Stimulated activated CD4-positive, alpha-beta T cell treated with anti-CD3 and anti-CD28 coated beads, Interleukin-12 subunit alpha, Interleukin-12 subunit beta, amount 100 ng/mL, for 4 hours (primary cell): ENCODE measurements at places on chromosomes 3 and 15.

DNA sequence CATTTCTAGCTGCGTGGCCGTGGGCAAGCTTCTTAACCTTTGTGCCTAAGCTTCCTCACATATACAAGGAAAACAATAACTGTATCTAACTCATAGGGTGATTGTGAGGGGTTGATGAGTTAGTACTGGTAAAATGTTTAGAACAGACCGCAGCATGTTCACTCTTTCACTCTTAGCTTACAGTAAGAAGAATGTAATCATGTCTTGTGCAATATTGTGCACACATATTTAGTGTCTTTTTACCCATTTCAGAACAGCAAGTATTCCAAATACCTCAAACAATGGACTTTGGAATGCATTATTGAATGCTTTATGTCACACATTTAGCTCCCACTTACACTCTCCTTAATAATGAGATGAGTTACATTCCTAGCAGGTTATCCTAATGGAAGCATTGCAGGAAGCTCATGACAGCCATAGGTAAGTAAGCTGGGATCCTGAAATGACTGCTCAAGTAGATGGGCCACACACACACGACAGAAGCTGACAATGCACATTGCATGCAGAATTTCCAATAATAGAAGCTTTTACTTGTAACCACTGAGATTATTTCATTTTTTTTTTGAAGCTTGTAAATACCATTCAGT lies 468.9 kb upstream of the WNT5A start:
- DNase-seq, result no peak

- peak; percentile 11 for DNase-seq
These were observed at the start of gene CORO2B for GRCh38 chr15:68578980-68579935. Gene CORO2B (plus strand): TSS chr15:68578993. CDS start chr15:68579263, 270 bp downstream.

DNA sequence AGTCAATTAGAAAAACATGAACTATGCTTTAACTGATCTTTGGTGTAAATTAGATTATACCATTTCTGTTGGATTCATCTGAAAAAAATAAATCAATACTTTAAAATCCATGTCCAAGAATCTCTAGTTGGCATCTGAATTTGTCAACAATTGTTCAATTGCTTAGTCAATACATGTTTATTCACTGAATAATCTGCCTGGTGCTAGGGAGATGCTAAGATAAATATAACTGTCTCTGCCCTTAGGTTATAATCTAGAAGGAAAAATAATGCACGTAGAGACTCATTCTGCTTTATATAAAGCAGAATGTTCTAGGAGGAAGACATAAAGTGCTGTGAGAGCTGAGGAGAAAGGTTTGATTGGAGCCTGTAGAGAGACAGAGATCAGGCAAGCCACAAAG lies 537.2 kb upstream of the IL12A start:
- no peak for DNase-seq

GRCh38 chr3:124207077-124207476 lies 215.2 kb upstream of the ROPN1 start:
- DNase-seq, result no peak

DNA sequence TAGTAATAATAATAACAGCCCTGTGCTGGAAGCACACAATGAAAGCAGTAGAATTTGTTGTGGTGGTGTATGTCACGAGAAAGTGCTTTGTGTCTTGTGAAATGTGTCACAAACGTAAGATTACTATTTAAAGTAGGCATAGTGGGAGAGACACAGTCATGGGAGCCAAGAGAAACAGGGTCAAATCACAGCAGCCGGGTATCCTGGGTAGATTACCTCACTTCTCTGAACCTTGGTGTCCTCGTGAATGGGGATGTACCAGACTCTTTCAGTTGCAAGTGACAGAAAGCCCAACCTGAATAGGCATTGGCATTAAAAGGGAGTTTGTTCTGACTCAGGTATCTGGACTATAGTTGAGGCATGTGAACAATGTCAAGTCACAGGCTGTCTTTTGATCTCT lies 29.1 kb upstream of the SRGAP3 start:
- no peak for DNase-seq

- DNase-seq, result no peak
These were observed 668.8 kb upstream of the ADAMTS9 start for GRCh38 chr3:65356331-65357248.

DNA sequence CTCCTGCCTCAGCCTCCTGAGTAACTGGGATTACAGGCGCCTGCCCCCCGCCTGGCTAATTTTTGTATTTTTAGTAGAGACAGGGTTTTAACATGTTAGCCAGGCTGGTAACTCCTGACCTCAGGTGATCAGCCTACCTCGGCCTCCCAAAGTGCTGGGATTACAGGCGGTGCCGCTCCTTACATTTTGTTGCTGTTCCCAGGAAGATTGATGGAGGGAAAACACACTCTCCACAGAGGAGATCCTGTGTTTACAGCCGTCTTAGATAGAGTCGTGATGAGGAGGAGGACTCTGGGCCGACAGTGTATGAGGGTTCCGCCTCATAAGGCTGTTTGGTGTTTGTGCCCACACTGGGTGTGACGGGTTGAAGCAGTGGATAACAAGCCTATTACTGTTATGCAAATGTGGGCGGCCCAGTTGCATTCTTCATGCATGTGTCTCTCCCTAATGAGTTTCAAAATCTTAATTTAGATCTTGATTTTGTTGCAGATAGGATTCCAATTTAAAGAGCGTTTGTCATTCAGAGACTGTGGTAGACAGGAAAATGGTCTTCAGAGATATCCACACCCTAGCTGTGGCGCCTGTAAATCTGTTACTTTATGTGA lies 60.0 kb downstream of the APBA2 start:
- DNase-seq, result no peak

DNA sequence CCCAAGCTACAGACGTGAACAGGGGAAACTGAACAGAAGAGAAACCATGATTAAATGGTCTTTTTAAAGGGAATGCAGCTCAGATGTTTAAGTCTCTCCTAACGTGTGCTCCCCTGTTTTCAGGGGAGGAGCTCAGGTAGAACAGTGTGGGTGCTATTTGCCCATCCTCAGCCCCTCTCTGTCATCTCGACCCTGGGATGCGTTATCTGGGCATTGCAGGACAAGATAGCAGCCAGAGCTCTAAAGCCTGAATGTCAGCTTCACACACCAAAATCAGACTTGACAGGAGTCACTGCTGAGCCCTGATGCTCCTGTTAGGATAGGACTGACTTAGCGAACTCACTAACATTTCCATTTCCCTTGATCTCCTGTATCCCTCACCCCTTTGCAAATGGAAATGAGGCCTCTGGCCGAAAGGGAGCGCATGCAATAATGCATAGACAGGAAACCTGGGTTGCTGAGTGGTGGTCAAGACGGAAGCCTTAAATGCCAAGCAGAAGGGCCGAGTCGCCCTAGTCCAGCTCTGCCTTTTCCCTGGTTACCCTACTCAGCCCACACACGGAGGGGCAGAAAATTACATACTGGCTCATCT lies 234.9 kb upstream of the TPM1 start:
- no peak for DNase-seq

GRCh38 chr15:42104095-42104891 lies 9.9 kb upstream of the PLA2G4D start:
- DNase-seq, result no peak

GRCh38 chr3:134879990-134880389 lies 84.9 kb downstream of the EPHB1 start:
- DNase-seq, result no peak

- DNase-seq, result no peak
These were observed 194.8 kb upstream of the PFN2 start for GRCh38 chr3:150165396-150166094.

- DNase-seq, result no peak
These were observed 23.4 kb downstream of the BMF start for GRCh38 chr15:40085266-40085665.
